NCI-H524 (cell line): ENCODE measurements at places on chromosomes 2 and 18.

DNA sequence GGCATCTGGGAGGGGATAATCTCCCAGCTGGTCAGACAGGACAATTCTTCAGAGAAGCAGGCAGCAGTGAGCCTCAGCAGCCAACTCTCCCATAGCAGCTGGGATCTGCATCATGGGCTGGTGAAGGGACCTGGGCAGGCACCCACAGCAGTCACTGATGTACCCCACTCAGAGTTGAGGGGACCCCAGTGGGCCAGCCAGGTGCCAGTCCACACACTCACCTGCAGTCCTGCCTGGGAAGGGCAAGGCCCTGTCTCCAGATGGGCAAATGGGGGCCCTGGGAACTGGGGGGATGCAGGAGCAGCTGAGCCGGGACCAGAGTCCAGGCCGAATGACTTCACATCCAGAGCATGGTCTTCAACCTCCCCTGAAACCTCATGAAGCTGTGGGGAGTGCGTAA lies 170.4 kb downstream of the ZFP36L2 start:
- no peak for DNase-seq

- DNase-seq, result peak; percentile 70
These were observed 213.4 kb downstream of the CDCA7 start for GRCh38 chr2:173568054-173568453.

GRCh38 chr2:199951023-199951422 lies 4.3 kb downstream of the TYW5 start:
- DNase-seq, result no peak

- DNase-seq, result peak; percentile 49
These were observed at the start of gene AGFG1 for GRCh38 chr2:227471924-227472264. TSS of gene AGFG1 (plus strand) at chr2:227472156. CDS start at chr2:227472422, 266 bp downstream.

DNA sequence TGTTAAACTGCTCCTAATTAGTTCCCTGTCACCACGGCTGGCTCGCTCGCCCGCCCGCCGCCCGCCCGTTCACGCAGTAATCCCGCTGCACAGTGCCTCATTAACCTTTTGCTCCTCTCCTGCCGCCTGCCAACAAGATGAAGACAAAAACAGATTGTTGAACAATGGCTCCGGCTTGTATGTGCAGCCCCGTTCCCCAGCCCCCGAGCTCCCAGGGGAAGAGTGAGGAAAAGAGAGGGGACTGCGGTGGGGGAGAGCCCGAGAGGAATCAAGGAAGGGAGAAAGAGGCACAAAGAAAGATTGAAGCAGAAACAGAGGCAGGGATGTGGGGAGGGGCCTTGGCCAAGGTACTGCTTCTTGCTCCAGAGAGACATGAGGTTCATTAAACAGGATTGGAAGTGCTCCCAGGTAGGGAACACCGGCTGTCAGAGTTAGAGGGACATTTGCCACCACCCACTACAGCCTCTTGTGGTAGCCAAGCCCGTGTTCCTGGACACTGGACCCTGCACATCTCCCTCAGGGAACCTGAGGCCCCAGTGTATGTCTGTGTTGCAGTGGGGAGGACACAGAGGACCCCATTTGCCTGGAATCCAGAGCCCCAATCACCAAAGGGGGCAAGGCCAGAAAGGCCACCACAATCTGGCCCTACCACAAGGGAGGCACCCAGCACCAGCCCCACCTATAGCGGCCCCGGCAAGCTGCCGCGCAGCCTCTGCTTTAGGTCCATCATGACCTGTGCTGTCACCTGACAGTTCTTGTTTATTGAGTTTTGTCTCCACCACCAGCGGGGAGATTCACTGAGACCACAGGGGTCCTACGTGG lies 38.1 kb downstream of the EMX1 start:
- DNase-seq, result peak; percentile 55

- no peak for DNase-seq
These were observed 12.9 kb downstream of the SMARCAL1 start for GRCh38 chr2:216425008-216425787.

- peak; percentile 77 for DNase-seq
These were observed 81.9 kb downstream of the CLIP4 start for GRCh38 chr2:29196792-29197788.
